ENCODE measurements at places on chromosomes 12 and 14. TPM values are rescaled to one million over a fixed set of nuclear protein-coding genes. Genes with fewer than 3 reads are reported as not detected.

Gene PDZRN4
- 38.5 TPM for total RNA-seq

Gene SDSL
- 1.8 TPM for total RNA-seq

Gene ADAMTS20
- not detected for total RNA-seq

Gene GYS2
- 0.27 TPM for total RNA-seq

Gene AMN
- total RNA-seq, result 0.40 TPM

Gene CELA1
- not detected for total RNA-seq

Gene FGF6
- not detected for total RNA-seq

All from sciatic nerve (tissue), 2 donors.